Stromal cell of bone marrow (primary cell): ENCODE measurements at places on chromosomes 13 and 19.

GRCh38 chr13:102897371-102898138 lies 51.7 kb downstream of the ERCC5 start:
- DNase-seq: no peak

DNA sequence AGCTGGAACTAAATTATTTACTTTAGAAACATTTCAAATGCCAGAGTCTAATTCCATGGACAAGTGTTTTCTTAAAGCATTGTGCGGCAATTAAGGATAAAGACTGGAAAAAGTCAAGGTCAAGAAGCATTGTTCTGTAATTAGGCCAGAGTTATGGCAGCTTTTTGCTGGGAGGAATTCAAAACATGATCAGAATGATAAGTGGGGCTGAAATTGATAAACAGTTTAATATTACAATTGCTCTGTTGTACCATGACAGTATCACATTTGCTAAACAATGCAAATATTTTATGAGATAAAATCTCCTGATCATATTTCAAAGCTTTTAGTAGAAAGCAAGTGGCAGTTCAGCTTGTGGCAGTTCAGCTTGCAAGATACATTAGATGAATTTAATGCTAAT lies 513.7 kb downstream of the GPC6 start:
- no peak for DNase-seq

DNA sequence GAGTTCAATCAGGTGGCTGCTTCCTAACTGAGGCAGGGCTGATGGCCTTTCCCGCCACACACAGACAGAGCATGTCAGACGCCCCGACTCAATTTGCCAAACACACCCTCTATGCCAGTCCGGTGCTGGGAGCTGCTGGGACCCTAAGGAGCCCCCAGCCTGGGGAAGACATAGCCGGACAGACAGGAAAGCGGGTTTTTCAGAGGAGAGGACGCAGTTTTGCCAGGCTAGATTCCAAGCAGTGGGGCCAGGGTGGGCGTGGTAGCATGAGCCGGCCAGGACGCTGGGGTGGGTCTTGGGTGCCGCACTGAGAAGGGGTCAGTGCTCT lies 19.8 kb downstream of the MAST3 start:
- DNase-seq: no peak

DNA sequence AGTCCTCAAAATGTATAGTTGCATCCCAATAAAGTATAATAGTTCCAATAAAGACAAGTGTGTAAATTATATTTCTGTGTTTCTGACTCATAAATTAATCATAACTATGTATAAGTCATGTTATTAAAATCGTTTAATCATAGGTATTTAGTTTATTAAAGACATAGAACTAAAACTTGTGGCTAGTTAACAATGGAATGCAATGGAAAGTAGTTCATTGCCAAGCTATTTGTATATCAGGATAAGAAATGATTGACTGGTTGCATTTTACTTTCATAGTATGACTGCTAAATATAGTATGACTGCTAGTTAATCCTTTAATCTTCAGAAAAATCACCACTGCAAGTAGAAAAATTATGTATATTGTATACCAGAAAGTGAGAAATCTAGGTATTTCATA lies 16.9 kb downstream of the COG3 start:
- no peak for DNase-seq

- DNase-seq: no peak
Observed at GRCh38 chr19:19217099-19217498, 5.3 kb downstream of the NCAN start.

- DNase-seq: no peak
Observed at GRCh38 chr13:32659736-32660135, 73.5 kb downstream of the PDS5B start.

GRCh38 chr13:21476893-21477472 lies 17.9 kb upstream of the ZDHHC20 start:
- peak; percentile 59 for DNase-seq

- no peak for DNase-seq
Observed at GRCh38 chr19:47421244-47421786, 2.0 kb upstream of the MEIS3 start.

DNA sequence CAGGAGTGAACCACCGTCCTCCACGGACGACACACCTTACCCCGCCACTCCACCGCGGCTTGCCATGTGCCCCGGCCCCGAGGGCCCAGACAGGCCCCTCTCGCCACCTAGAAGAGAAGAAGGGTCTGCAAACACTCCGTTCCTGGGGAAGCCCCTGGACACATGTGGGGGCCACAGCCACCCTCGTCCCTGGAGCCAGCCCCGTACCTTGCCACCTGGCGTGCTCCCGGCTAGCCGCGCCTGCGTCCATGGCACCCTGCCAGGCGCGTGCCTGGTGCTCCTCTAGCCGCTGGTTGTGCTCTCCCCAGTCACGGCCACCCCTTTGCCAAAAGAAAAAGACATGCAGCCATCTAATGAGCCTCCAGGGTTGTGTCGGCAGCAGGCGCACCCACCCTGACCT lies 19.9 kb upstream of the TINCR start:
- DNase-seq: no peak

DNA sequence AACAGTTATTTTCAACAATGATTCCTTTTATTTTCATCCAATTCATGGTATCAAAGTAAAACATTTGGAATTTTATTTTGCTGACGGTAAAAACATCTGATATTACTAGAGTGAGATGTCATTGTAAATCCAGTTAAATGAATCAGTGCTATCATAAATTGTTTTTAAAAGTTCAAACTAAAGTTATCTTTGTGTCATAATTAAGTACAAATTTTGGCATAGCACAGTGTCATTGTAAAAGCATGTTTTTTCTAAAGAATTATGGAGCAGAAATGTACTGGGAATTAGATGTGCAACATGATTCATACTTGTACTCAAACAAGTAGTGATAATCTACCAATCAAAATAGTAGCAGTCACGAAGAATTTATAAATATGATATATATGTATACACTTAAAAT lies 92.8 kb downstream of the FAM216B start:
- no peak for DNase-seq

GRCh38 chr13:75417012-75417384 lies 65.0 kb downstream of the TBC1D4 start:
- DNase-seq: no peak

GRCh38 chr19:24159707-24160106 lies 72.7 kb downstream of the ZNF254 start:
- no peak for DNase-seq

DNA sequence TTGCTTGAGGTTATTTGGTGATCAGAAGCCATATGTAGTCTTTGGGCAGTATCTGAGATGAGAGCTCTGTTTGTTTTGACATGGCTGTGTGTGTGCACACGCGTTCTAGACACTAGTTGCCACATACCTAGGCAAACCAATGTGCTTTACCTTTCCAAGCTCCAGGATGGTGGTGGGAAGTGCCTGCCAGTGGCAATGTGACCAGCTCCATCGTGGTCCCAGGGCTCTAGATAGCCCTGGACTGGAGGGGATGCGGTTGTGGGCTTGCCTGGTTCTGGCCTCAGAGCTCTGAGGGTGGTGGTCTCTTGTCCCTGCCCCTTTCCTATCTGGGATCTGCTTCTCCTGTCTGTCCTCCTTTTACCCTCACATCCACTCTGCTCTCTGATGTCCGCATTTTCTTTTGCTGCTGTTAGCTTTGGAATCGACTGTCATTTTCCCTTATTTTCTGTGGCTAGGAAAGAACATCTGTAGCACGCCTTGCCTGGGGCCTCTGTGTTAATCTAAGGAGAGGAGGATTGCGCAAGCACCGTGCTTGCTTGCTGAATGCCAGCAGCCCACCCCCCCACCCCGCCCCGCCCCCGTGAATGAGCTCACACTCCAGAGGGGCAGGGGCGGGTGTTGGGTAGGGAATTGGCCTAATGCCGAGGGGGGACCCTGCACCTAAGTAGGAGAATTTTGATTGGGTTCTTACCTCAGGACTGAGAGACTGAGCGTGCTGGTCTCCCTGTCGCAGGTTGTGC lies 89.5 kb downstream of the ARHGEF7 start:
- DNase-seq: peak; percentile 41

DNA sequence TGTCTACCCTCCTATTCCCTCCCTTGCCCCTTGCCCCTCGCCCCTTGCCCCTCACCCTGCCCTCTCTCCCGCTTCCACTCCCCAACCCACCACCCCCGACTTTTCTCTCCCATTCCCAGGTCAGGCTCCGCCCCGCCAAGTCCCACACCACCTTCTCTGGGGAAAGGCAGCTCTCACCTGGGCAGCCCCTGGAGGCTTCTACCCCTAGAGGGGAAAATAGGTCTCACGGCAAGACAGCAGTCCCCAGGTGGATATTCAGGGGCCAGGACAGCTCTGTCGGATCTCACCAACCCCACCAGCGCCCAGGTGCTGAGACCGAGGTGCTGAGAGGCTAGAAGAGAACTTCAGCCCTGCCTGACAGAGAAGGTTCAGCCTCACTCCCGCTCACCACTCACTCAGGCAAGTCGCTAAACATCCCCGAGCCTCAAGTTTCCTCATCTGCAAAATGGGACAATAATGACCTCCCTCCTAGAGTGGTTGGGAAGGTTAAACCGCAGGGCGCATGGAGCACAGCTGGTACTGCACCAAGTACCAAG lies 1.4 kb upstream of the ERFL start:
- DNase-seq: no peak

- DNase-seq: no peak
Observed at GRCh38 chr19:3006075-3006767, 22.9 kb downstream of the TLE2 start.

GRCh38 chr13:80486402-80486801 lies 145.5 kb upstream of the SPRY2 start:
- DNase-seq: no peak

DNA sequence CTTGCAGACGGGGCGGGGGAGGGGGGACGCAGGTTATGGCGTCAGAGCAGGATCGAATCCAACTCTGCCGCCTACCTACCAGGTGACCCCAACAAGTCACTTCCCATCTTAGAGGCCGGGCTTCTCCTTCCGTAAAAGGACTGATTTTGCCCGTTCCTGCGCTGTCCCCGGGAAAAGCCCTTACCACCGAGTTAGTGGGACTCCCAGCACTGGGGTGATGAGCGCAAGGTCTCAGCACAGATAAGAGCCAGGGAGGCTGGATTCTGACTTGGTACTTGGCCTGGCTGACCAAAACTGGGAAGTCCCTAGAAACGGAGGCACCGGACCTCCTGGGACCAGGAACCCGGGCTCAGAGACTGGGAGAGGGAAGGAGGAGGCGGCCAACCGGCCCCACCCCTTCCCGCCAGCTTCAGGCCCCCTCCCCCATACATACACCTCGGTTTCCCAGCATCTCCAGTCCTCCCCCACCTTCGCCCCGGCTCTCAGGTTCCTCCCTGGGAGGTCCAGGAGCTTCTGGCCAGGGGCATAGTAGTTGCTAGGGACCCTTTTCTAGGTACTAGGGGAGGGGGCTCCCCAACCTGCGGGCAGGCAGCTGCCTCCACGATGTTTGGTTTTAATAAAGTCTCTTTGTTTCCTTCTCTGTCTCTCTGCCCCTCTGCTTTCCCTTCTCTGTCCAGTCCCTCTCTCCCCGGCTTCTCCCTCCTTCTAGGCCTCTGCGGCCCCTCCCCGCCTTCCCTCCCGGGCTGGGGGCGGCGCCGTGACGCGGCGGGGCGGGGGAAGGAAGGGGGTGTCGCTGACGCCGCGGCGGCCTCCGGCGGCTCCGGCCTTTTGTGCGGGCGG lies at the start of gene GRAMD1A:
TSS of gene GRAMD1A (plus strand) at position 826 of the 840 bp plus-strand sequence. CDS start 156 bp downstream, outside the sequence.
- DNase-seq: peak; percentile 79

GRCh38 chr13:73687087-73687486 lies 447.1 kb downstream of the KLF12 start:
- DNase-seq: no peak

DNA sequence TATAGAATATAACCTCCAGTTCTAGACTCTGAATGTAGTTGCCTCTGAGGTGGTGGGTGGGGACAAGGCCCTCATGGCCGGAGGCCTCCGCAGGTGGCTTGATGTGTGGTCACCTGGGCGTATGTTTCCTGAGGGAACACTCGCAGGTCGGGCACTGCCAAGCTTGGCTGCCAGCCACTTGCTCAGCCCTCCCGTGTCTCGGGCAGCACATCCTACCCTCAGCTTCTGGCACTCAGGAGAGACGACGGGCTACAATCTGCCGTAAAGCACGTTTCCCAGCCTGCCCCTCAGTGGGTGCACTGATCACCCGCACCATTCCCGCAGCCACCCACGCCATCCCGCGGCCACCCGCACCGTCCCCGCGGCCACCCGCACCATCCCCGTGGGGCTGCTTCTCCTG lies 15.2 kb downstream of the THOP1 start:
- DNase-seq: no peak

DNA sequence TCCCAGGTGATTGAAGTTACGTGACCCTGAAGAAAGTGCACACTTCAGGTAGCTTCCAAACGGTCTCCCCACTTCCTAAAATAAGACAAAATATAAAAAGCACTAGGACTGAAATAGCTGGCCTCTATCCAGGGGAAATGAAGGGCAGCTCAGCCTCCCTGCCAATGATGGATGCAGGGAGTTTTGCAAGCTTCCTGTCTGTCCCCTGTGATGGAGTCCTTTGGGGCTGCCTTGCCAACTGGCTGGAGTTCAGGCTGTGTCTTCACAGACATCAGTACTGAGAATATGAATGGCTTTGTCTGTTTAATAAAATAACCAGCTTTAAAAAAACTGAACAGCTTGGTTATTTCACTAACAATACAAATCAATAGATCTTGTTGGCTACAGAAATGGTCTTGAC lies 101.4 kb upstream of the GPR12 start:
- DNase-seq: no peak

- DNase-seq: no peak
Observed at GRCh38 chr13:41291246-41291645, 19.8 kb upstream of the NAA16 start.

GRCh38 chr19:33686262-33686661 lies 64.5 kb downstream of the CHST8 start:
- no peak for DNase-seq

DNA sequence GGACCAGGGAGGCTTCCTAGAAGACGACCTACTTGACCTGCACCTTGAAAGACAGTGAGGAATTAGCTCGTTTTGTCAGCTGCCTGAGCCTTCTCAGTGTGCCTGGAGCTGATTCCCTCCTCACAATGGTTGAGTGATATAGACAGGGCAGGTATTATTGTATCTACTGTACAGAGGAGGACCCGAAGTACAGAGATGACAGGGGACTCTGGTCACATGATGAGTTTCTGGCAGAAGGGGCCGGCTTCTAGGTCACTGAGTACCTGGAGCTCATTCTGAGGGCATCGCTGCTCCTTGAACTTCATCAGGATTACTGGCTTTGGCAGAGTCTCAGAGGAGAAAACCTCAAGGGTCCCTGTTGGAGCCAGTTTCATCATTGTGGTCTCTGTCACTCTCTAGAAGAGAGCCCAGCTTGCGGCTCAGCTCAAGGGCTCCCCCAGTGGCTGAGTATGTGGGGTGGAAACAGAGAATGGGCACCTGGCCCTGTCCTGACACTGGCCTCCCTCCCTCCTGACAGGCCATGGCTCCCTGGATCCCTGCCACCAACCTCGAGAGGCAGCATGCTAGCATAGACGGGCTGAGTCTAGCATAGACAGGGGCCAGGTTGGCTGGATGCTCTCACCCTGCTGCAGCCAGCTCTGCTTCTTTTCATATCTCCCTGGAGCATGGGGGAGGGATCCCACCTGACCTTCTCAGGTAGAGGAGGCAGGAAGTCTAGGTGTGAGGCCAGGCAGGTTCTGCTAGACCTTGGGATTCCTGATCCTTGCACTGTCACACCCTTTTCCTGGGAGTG lies 38.7 kb downstream of the NFIX start:
- no peak for DNase-seq
